Activated naive CD4-positive, alpha-beta T cell treated with Interleukin-2 at 50 U/mL for 16 hours (primary cell): ENCODE measurements at places on chromosomes 12 and 14.

DNA sequence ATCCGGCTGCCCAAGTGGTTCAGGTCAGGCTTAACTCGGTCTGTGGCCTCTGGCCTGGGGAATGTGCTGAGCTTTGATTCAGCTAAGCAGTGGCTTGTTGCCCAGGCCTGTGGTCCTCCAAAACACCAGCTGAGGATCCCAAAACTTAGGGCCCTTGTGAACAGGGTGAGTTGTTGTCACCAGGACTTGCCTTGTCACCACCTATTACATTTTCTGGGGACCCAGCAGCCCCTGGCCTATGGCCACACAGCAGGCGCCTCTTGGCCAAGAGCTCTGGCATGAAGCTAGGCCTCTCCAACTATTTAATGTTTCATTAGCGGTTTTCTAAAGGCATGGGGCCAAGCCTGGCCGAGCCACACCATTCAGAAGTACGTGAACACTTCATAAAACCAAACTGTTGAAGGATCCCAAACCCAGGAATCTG is 343.7 kb downstream of the CACNA1C start:
- no peak for DNase-seq

DNA sequence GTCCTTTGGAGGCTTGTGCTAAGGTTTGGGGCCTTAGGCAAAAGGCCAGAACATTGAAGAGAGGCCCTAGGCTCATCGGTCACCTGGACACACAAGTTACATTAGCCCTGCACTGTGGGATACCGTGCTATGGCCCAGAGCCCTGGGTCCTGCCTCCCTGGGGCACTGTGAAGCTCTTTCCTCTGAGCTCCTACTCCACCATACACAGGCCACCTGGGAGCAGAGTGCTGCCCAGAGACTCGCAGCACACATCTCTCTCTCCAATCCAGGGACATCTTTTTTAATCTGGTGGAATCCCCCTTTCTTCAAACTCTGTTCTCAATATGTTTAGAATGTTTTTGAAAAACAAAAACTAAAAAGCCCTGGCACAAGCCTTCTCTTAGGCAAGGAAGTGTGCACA is 314.2 kb upstream of the RGS6 start:
- DNase-seq, result no peak

- DNase-seq, result no peak
Observed at GRCh38 chr12:26402648-26403047, 207.3 kb downstream of the SSPN start.

GRCh38 chr14:36666416-36667206 is 5.0 kb downstream of the PAX9 start:
- DNase-seq, result no peak

DNA sequence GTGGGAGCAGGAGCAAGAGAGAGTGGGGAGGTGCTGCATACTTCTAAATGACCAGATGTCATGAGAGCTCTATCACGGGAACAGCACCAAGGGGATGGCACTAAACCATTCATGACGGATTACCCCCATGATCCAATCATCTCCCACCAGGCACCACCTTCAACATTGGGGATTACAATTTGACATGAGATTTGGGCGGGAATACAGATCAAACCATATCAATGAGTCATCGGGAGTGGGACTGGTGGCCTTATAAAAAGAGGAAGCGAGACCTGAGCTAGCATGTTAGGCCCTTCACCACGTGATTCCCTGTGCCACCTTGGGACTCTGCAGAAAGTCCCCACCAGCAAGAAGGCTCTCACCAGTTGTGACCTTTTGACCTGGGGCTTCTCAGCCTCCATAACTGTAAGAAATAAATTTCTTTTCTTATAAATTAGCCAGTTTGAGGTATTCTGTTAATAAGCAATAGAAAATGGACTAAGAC is 28.7 kb downstream of the COX8C start:
- DNase-seq, result no peak

DNA sequence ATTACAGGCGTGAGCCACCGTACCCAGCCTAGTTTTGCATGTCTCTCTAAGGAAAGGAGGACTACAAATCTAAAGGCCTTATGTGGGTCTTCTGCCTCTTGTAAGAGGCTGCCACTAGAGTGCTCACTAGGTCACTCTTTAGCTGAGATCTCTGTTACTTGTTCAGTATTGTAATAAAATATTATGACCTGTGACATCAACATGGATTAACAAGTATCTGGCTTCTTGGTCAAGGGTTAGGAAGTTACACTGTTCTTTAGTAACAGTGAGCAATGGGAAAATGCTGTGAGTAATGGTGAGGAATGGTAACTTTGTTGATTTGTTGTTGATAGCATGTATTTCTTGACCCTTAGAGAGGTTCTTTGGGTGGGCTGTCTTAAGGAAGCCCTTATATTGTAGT is 50.5 kb downstream of the ERC1 start:
- DNase-seq, result no peak

DNA sequence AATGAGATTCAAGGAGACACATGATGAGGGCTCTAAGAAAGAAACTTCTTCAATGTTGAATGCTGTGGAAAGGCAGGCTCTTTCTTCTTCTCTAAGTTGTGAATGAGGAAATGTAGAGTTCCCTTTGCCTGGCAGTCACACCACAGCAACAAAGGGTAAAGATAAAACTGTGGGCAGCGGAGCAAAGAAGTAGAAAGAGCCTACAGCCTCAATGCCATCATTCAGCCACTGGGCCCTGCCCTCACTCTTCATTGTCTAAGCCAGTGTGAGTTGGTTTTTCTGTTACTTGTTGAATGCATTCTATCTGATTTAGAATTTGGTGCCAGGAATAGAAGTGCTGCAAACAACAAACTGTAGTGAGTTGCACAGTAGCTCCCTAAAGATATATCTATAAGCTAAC is 12.2 kb downstream of the SDR9C7 start:
- no peak for DNase-seq
